Stimulated activated CD8-positive, alpha-beta memory T cell treated with anti-CD3 and anti-CD28 coated beads, Interleukin-2, amount 100 ng/mL, for 48 hours (primary cell): ENCODE measurements at places on chromosomes 6 and 20.

GRCh38 chr6:44058617-44059358 lies 68.5 kb downstream of the MRPL14 start:
- no peak for DNase-seq

GRCh38 chr20:56360133-56360907 lies 1.5 kb downstream of the FAM210B start:
- DNase-seq = no peak

DNA sequence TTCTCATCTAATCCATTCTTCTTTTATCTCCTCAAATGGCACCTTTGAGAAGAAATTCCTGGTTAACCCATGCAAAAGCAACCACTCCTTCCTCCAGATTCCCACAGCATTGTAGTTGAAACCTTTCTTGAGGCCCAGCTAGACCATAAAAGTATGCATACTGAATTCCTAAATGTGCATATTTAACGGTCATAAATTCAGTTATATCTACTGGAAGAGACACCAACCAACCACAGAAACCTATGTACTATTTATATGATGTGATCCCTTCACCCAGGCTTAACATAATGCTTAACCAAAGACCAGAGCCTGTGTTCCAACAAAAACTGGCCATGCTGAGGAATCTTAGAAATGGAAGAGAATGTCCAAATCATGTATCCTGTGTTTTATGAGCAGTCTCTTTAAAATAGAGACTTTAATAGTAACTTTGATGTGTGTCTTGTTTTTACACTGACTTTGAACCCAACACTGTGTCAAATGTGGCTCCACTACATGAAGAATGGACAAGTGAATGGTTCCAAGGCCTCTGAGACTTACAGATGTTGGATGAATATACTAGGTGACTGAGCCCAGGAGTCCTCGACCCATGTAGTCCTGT lies 11.4 kb upstream of the TAF8 start:
- no peak for DNase-seq

- no peak for DNase-seq
Measured at GRCh38 chr20:62831854-62832211, 15.0 kb downstream of the COL9A3 start.

DNA sequence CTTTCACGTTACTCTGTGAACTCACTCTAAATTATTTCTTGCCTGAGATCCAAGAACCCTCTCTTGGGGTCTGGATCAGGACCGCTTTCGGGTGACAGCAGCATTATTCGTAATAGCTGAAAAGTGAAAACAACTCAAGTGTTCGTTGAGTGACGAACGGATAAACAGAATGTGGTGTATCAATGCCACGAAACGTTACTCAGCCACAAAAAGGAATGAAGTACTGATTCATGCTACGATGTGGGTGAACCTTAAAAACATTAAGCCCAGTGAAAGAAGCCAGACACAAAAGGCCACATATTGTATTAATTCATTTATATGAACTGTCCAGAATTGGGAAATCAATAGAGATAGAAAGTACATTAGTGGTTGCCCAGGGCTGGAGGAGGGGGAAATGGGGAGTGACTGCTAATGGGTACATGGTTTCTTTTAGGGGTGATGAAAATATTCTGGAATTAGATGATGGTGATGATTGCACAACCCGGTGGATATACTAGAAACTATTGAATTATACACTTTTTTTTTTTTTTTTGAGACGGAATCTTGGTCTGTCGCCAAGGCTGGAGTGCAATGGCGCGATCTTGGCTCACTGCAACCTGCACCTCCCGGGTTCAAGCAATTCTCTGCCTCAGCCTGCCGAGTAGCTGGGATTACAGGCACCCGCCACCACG lies 8.4 kb downstream of the PTGIS start:
- no peak for DNase-seq

- no peak for DNase-seq
Measured at GRCh38 chr20:38321959-38322598, 18.1 kb downstream of the BPI start.

- DNase-seq = no peak
Measured at GRCh38 chr6:11460837-11461661, 76.5 kb upstream of the TMEM170B start.
